HEK293T (cell line): ENCODE measurements at places on chromosomes 11 and 22.

GRCh38 chr11:111155021-111155420 lies 90.5 kb upstream of the POU2AF2 start:
- no peak for DNase-seq

DNA sequence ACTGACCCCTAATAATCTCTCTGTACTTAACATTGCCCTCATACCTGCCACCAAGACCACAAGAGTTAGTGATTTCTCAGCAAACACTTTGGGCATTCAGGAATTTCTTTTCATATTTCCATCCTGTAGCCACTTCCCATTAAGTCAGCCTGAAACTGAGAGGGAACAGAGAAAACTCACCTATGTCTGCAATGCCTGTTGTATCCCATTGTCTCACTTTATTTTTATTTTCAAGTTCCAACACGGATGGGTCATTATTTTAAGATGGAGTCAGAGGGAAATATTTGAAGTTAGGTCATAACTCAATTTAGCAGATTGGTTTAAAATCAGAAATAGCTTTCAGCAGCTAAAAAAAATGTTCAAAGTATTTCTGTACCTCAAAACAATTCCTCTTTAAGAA lies 937.8 kb upstream of the CHORDC1 start:
- DNase-seq = no peak

- no peak for DNase-seq
These were observed 95.2 kb upstream of the TP53I11 start for GRCh38 chr11:45045683-45046471.

- peak; percentile 82 for DNase-seq
These were observed 101.0 kb downstream of the PDE2A start for GRCh38 chr11:72573072-72573854.

- peak; percentile 53 for DNase-seq
These were observed 2.3 kb downstream of the PRSS23 start for GRCh38 chr11:86802601-86803051.

DNA sequence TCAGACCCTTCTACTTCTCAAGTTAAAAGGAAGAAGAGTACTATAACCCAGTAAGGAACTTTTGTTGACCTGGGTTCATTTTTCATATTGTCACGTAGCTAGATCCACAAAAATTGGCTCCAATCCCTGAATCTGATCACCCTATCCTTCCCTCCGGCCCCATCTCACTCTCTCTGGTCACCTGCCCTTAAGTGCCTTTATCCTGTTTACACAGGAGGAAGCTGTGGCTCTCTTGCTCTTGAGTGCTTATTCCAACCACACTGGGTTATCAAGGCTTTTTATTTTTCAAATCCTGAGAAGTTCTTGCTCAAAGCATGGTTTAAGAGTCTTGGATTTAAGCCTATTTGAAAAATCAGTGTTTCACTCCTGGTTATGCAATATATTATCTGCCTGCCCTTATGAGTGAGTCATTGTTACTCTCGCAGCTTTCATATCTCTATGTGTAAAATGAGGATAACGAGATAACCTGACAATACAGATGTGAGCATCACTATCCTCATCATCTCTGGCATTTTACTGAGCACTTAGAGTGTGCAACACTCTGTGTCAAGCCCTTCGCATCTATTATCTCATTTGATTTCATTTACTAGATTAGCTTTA lies 293.9 kb downstream of the GUCY1A2 start:
- no peak for DNase-seq
